Heart right ventricle (tissue), 16 donors: ENCODE measurements at places on chromosomes 16 and 17. TPM values are rescaled to one million over a fixed set of nuclear protein-coding genes. Genes with fewer than 3 reads are reported as not detected.

GRCh38 chr16:24203675-24204074 is 52.5 kb upstream of the CACNG3 start:
- no peak for DNase-seq

PPP1R1B gene
- polyA plus RNA-seq: 0.80 TPM

- DNase-seq: no peak
Observed at GRCh38 chr17:76149214-76149613, 8.2 kb upstream of the FOXJ1 start.

RGS11 gene
- 1.9 TPM for polyA plus RNA-seq

- DNase-seq: no peak
Observed at GRCh38 chr17:77698903-77699623, 259.4 kb upstream of the TNRC6C start.

DNA sequence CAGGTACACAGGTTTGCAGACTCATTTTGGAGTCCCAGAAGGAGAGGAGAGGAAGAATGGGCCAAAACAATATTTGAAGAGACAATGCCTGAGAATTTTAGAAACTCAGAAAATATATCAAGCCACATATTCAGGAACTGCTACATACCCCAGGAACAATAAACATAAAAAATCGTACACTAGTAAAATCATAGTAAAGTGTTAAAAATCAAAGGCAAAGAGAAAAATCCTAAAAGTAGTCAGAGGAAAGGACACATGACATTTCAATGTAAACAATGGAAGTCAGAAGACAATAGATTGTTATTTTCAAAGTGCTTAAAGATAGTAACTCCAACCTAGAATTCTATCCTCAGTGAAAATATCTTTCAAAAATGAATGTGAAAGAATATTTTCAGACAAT is 28.5 kb upstream of the NACA2 start:
- DNase-seq: no peak

CDK12 gene
- polyA plus RNA-seq: 9.6 TPM
